Esophagus squamous epithelium (tissue), 5 donors: ENCODE measurements at places on chromosomes 12 and 14. TPM values are rescaled to one million over a fixed set of nuclear protein-coding genes. Genes with fewer than 3 reads are reported as not detected.

Gene FCF1
- 31.1 TPM for total RNA-seq

DNA sequence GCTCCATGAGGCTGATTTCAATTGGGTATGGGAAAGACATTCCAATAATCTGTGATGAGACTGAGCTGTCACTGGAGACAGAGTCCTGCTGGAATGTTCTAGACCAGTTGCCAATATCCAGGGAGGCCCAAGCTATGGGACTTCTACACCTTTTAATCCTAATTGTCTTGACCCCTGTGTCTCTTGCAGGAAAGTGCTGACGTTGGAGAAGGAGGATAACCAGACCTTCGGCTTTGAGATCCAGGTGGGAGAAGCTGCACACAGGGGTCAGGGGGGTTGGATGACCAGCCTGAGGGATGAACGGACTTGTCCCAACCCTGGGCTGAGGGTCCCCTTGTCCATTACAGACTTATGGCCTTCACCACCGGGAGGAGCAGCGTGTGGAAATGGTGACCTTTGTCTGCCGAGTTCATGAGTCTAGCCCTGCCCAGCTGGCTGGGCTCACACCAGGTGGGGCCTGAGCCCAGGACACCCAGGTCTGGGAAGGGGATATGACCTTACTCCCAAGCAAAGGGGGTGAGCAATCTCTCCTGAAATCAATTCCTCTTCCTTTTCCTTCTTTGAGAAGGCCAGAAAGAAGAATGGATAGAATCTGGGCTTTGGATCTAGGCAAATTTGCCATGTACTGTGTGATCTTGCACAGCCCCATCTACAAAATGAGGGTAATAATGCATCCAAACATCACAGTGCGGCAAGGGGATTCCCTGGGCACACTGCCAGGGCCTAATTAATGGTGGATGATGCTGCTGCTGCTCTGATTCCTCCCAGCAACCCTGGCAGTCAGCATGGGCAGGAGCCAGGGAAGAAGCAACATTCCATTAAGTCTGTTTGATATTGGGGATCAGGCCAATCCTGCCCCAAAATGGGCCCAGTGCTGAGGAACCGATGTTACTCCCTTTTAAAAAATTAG lies 4.2 kb downstream of the TAMALIN start:
- H3K27ac ChIP-seq, result peak overlapping the region; percentile 92
- no peaks in the 10 kb centered on the region for H3K36me3 ChIP-seq
- peaks cover 11% of the 10 kb centered on the region for H3K4me1 ChIP-seq
- H3K27me3 ChIP-seq, result no peaks in the 10 kb centered on the region
- no peak for DNase-seq

Gene ANKS1B
- 14.2 TPM for total RNA-seq

GRCh38 chr12:53625946-53626701 lies at the start of gene ATF7:
TSS of gene ATF7 (minus strand) at chr12:53626382. CDS start at chr12:53601000, 25,382 bp downstream.
- DNase-seq, result peak; percentile 87
- no peaks in the 10 kb centered on the region for H3K36me3 ChIP-seq
- H3K4me1 ChIP-seq, result peaks cover 20% of the 10 kb centered on the region
- peak within 1 kb of the TSS; percentile 59 for H3K4me3 ChIP-seq

Gene TAS2R43
- 4.8 TPM for total RNA-seq

Gene RDH5
- 4.5 TPM for total RNA-seq

DNA sequence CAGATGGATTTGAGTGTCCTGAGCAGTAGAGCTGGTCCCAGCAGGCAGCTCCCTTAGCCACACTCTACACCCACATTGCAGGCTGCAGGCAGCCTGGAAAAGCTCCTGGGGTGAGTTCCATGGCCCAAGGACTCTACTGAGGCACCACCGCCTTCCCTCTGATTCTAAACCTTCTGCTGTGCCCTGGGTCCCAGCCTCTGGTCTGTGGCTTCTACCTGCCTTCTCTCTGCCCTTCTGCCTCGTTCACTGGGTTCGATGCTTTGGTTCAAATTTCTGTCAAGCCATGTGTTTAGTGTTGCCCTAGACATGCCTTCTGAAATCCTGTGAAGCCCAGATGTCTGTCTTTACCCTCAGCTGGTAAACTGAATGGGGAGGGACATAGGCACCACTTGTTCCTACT lies 1.5 kb upstream of the FGF6 start:
- no peak overlapping the region for H3K27ac ChIP-seq
- no peaks in the 10 kb centered on the region for H3K4me1 ChIP-seq
- H3K4me3 ChIP-seq, result no peak overlapping the region
- H3K27me3 ChIP-seq, result no peaks in the 10 kb centered on the region
- no peak for DNase-seq

Gene TMEM63C
- total RNA-seq, result 5.2 TPM

GRCh38 chr12:93502802-93503623 lies 35.7 kb downstream of the MRPL42 start:
- H3K36me3 ChIP-seq, result peaks cover 5% of the 10 kb centered on the region
- H3K27me3 ChIP-seq, result no peaks in the 10 kb centered on the region
- no peak overlapping the region for H3K4me3 ChIP-seq
- no peak for DNase-seq

- H3K27me3 ChIP-seq, result no peaks in the 10 kb centered on the region
- H3K4me3 ChIP-seq, result no peak overlapping the region
- H3K4me1 ChIP-seq, result peaks cover 76% of the 10 kb centered on the region
- DNase-seq, result no peak
- H3K27ac ChIP-seq, result no peak overlapping the region
Measured at GRCh38 chr12:120892265-120892664, 11.9 kb downstream of the SPPL3 start.

- no peaks in the 10 kb centered on the region for H3K4me1 ChIP-seq
- no peak overlapping the region for H3K27ac ChIP-seq
- no peaks in the 10 kb centered on the region for H3K36me3 ChIP-seq
- no peaks in the 10 kb centered on the region for H3K27me3 ChIP-seq
- no peak overlapping the region for H3K4me3 ChIP-seq
- no peak for DNase-seq
Measured at GRCh38 chr14:52850451-52850909, 59.1 kb upstream of the GNPNAT1 start.

DNA sequence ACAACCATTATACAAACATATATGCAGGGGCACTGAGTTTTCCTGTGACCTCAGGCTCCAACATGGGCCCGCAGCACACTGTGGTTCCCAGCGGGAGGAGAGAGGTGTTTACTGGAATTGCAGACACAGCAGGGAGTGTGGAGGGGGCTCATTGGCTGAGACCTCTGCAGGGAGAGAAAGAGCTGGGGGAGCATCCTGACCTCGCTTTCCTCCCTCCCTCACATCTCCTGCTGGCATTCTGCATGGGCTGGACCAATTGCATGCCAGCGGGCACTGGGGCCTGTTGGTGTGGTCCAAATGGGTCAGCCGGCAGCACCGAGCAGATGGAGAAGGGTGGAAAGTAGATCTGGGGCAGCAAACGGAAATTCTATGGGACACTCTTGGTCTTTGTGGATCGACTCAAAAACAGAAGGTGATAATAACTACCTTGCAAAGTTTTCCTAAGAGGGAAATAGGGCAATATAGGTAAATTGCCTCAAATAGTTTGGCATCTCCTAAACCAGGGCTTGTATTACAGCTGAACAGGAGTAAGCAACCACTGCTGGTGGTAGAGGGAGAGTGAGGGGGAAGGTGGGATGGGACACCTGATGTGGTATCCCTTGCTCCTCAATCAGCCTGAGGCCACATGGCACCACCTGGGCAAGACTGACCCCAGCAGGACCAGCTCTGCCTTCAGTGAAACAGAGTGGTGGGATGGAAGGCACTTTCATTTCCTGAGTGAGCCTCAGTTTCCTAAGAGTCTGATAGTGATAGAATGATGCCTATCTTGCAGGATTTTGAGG lies 86.9 kb downstream of the NTF3 start:
- no peaks in the 10 kb centered on the region for H3K36me3 ChIP-seq
- DNase-seq, result no peak
- no peaks in the 10 kb centered on the region for H3K4me1 ChIP-seq
- no peak overlapping the region for H3K4me3 ChIP-seq

Gene FAM90A1
- total RNA-seq, result 0.18 TPM

GRCh38 chr12:106329231-106329982 lies 26.9 kb downstream of the TCP11L2 start:
- no peaks in the 10 kb centered on the region for H3K27me3 ChIP-seq
- no peak overlapping the region for H3K4me3 ChIP-seq
- H3K27ac ChIP-seq, result no peak overlapping the region
- DNase-seq, result no peak
- peaks cover 9% of the 10 kb centered on the region for H3K36me3 ChIP-seq

GRCh38 chr12:107447336-107447735 lies 238.3 kb upstream of the PWP1 start:
- no peaks in the 10 kb centered on the region for H3K36me3 ChIP-seq
- DNase-seq, result no peak
- no peaks in the 10 kb centered on the region for H3K27me3 ChIP-seq
- H3K4me1 ChIP-seq, result peaks cover 10% of the 10 kb centered on the region

GRCh38 chr14:47919334-47919846 lies 244.0 kb upstream of the MDGA2 start:
- H3K4me1 ChIP-seq, result no peaks in the 10 kb centered on the region
- no peaks in the 10 kb centered on the region for H3K36me3 ChIP-seq
- H3K27ac ChIP-seq, result no peak overlapping the region
- DNase-seq, result no peak
- H3K27me3 ChIP-seq, result no peaks in the 10 kb centered on the region
- H3K4me3 ChIP-seq, result no peak overlapping the region

Gene PPP1R1A
- not detected for total RNA-seq

DNA sequence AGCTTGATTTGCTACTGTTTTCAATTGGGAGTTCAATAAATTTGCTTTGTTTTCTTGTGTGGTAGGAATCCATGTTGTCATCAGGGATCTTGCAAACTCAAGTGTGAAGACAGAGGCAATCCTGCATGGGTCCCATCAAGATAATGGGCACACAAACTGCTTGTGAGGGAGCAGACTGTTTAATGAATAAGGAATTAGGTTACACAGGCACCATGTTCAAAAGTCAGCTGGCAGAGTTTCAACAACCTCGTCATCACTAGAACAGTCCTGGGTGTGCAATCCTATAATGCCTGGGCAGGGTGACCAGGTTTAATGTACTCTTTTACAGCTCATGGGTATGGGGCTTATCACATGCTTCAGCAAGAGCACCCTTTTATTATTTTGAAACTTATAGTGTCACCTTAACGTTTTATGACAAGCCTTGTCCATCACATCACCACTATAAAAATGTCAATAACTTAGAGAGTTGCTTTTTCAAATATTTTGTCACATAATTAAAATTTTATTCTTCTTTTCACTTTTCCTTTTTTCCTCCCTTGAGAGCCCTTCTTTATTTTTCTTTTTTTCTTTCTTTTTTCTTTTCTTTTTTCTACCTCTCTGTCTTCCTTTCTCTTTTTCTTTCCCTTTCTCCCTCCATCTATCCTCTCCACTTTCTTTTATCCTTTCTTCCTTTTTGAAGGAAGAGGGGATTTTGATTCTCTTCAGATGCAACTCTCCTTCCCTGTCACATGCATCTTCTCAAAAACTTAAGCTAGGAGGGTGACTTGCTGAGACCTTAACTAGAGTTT lies 252.2 kb upstream of the ATP2B1 start:
- no peak overlapping the region for H3K27ac ChIP-seq
- no peak overlapping the region for H3K4me3 ChIP-seq
- no peaks in the 10 kb centered on the region for H3K27me3 ChIP-seq
- no peaks in the 10 kb centered on the region for H3K36me3 ChIP-seq
- no peak for DNase-seq

Gene KIF26A
- total RNA-seq, result 1.1 TPM

GRCh38 chr14:103225476-103225875 lies 102.2 kb downstream of the TNFAIP2 start:
- peaks cover 3% of the 10 kb centered on the region for H3K4me1 ChIP-seq
- H3K36me3 ChIP-seq, result no peaks in the 10 kb centered on the region
- no peak overlapping the region for H3K4me3 ChIP-seq
- peaks cover 96% of the 10 kb centered on the region for H3K27me3 ChIP-seq
- no peak for DNase-seq

Gene SUSD6
- total RNA-seq, result 28.7 TPM

GRCh38 chr12:51449580-51450246 lies 25.1 kb downstream of the SLC4A8 start:
- H3K4me1 ChIP-seq, result no peaks in the 10 kb centered on the region
- H3K27me3 ChIP-seq, result no peaks in the 10 kb centered on the region
- H3K4me3 ChIP-seq, result no peak overlapping the region
- H3K27ac ChIP-seq, result no peak overlapping the region

DNA sequence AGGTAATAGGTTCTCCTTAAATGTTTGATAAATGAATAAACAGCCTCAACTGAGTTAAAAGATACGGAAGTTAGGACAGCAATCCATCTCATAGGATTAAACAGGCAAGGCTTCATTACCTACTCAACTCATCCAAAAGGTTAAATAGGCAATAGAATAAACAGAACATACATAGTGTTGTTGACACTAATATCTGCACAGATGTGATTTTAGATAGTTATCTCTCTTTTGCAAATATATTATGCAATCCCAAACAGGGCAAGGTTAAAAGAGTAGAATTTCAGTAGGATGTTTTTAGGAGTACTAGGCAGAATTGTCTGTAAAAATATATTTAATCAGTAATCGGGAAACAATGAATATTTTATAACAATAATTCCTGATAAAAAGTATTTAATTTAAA lies 276.3 kb downstream of the CPNE8 start:
- H3K36me3 ChIP-seq, result no peaks in the 10 kb centered on the region
- H3K27me3 ChIP-seq, result no peaks in the 10 kb centered on the region
- no peak overlapping the region for H3K27ac ChIP-seq
- no peaks in the 10 kb centered on the region for H3K4me1 ChIP-seq
